ENCODE measurements at places on chromosomes 11 and 22.
A peak's percentile ranks its signal among the peaks of the same experiment; 100 is the strongest.

DNA sequence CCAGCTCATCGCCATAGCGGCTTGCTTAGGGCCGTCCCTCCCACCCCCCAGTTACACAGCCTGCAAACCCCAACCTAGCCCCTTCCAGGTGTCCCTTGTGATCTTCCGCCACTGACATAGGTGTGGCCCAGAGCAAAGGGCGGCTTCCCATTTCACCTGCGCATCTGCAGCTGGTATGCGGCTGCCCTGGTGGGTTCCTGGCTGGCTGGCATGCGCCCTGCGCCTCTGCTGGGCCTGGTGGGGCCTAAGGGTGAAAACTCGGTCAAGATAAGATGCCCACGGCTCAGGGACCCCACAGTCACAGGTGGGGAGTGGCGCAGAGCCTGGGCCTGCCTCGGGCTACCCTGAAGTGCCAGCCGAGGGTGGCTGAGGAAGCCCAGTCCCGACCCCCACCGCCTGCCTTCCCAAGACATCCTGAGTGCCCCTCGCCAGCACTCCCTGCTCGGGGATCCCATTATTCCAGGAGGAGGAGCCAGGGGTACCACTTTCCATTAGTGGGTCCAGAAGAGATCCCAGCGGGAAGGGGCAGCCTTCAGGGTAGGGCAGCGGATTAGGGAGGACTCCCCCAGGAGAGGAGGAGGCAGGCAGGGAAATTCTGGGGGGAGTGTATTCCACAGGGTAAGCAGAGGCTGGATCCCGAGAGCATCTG is 36.9 kb upstream of the KCNQ1OT1 start:
- no peak for DNase-seq

DNA sequence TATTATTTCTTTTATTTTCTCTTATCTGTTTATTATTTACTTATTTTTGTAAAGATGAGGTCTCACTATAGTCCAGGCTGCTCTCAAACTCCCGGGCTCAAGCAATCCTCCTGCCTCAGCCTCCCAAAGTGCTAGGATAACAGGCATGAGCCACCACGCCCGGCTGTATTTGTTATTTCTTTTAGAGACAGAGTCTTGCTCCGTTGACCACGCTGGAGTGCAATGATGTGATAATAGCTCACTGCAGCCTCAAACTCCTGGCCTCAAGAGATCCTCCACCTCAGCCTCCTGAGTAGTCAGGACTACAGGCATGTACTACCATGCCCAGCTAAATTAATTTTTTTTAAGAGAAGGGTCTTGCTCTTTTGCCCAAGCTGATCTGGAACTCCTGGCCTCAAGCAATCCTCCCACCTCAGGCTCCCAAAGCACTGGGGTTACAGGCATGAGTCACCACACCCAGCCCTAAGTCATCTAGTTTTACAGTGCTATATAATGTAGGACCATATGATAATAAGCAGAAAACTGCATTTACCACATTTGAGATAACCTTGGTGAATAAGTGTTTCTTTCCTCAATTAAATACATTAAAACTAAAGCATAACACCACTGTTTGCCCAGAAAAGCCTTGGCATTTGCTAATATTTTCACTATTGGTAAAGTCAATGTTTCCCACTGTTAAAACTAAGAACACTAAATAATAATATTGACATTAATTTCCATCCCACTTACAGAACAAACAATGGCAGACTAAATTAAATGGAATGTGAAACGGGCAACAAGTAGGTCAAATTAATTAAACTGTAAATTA is 127.5 kb downstream of the SIK3 start:
- DNase-seq, result no peak

DNA sequence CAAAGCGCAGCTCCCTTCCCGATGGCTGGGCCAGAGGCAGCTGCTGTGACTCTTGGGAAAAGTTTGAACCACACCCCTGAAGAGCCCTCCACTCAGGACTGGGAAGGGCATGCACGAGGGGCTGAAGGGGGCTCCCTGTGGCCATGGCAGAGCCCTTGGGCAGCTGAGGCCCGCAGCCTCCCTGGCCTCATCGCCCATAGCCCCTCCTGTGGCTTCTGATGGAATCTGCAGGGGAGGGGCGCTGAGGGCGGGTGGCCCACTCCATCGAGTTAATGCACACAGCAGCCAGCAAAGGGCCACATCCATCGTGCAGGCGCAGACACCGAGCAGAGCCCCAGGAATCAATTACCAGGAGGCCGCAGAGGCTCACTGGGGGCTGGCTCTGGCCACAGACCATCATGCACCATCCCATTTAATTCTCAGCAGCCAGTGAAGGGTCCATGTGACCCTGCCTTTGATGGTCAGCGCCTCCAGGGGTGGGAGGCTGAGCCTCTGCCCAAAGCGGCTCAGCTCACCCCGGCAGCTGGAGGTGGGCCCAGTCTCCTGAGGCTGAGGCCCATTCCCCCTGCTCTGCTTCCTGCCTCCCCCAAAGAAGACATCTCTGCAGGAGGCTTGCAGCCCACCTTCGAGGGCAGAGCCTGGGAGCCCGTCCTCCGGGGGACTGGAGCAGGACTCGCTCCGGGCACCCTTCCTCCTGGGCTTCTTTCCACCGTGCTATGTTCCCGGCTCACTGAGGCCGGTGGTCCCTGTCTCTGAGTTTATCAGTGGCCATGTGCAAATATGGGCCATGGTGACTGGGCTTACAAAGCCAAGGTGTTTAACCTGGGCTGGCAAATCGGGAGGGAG is 1410.2 kb downstream of the BRD1 start:
- DNase-seq, result no peak

DNA sequence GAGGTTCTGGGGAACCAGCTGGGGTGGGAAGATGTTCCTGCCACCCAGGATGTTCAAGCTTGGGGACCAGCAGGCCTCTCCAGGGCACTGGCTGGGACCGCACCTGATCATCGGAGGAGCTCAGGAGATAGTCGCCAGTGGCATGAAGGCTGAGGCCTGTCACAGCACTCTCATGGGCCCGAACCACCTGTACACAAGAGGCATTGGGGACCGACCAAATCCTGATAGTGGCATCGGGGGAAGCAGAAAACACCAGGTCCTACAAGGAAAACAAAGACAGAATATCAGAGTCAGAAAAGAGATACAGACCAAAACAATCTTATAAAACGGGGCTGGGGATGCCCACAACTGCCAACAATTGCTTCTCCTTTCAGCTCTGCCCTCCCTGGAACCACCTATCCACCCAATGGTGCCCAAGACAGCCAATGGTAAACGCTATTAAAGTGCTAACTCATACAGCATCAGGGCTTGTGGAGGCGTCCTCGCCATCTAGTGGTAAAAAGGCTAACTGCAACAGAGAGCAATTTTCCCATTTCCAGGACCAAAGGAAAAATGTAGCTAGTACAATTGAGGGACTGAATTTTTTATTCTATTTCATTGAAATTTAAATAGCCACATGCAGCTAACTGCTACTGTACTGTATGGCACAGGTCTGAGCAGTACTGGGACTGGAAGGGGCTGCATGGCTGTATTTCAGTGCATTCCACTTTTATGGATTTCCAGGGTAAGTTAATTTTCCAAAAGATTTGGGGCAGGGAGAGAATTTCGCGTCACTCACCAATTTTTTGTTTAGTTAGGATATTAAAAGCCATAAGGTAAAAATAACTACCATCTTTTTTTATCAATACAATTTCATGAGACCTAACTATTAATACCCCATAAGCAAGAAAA is 7.1 kb downstream of the PRPF19 start:
- no peak for DNase-seq

DNA sequence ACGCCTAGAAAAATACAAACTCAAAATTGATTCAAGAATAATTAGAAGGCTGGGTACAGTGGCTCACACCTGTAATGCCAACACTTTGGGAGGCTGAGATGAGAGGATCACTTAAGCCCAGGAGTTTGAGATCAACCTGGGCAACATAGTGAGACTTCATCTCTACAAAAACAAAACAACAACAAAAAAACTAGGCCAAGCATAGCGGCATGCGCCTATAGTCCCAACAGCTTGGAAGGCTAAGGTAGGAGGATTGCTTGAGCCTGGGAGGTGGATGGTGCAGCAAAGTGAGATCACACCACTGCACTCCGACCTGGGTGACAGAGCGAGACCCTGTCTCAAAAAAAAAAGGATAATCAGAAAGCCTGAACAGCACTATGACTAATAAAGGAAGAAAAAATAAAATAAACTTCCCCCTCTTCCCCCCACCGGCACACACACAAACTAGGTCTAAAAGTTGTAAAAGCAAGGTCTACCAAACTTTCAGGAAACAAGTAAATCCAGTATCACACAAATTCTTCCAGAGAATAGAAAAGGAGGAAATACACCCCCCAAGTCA is 35.8 kb downstream of the RRAS2 start:
- DNase-seq, result no peak

GRCh38 chr11:1875093-1875850 is 16.4 kb downstream of the PRR33 start:
- no peak for DNase-seq

GRCh38 chr11:134858783-134859480 is 446.9 kb upstream of the B3GAT1 start:
- no peak for DNase-seq

DNA sequence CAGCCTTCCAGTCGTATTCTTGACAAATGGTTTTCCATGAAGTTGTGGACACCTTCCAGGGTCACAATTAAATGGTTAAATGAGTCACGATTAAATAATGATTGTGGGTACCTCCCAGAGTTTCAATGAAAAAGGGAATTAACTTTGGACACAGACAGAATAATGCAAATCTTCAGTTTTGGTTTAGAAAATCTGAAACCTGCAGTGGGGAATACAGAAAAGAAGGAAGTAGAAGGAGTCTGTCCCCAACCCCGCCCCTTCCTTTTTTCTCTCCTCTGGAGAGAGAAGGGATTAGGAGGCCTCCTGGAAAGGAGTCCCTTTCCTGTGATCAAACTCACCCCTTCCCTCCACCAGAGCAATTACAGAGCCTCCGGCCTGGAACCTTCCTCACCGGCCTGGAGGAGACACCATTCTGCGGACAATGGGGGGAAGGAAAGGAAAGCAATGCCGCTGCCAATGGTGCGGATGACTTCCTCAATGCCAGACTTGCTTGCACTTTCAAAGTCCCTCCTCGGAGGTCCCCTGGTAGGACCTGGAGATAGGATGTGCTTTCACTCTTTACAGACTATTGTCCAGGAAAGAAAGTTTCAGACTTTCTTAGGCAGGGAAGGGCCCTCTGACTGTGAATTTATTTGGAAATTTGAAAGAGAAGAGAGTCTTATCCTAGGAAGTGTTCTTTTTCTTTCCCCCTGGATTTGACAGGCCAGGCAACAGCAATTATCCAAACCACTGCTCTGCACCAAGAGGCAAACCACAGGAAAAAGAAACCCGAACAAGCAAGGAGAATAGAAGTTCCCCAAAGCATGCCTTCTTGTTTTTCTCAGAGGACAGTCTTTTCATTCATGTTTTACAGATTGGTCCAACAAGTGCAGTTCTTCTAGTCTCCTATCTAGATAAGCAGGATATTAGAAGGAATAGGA is 86.8 kb downstream of the PTPRJ start:
- DNase-seq, result no peak

DNA sequence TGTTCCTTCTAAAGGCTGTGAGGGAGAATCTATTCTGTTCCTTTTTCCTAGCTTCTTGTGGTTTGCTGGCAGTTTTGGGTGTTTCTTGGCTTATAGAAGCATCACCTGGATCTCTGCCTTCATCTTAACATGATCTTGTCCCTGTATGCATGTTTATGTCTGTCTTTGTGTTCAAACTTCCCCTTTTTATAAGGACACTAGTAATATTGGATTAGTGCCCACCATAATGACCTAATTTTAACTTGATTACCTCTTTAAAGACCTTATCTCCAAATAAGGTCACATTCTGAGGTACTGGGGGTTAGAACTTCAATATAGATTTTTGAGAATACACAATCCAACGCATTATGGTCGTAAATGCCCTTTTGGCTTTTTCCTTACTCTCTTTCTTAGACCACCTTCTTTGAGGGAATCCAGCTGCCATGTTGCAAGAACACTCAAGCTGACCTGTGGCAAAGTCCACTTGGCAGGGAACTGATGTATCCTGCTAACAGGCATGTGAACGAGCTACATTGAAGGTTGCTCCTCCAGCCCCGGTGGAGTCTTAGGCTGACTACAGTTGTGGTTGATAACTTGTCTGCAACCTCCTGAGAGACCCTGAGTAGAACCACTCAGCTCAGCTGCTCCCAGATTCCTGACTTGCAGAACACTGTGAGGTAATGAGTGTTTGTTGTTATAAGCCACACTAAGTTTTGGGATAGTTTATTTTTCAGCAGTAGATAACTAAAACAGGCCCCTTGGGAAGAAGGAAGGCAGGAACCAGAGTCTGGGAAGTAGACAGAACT is 127.1 kb upstream of the OR9Q1 start:
- no peak for DNase-seq

DNA sequence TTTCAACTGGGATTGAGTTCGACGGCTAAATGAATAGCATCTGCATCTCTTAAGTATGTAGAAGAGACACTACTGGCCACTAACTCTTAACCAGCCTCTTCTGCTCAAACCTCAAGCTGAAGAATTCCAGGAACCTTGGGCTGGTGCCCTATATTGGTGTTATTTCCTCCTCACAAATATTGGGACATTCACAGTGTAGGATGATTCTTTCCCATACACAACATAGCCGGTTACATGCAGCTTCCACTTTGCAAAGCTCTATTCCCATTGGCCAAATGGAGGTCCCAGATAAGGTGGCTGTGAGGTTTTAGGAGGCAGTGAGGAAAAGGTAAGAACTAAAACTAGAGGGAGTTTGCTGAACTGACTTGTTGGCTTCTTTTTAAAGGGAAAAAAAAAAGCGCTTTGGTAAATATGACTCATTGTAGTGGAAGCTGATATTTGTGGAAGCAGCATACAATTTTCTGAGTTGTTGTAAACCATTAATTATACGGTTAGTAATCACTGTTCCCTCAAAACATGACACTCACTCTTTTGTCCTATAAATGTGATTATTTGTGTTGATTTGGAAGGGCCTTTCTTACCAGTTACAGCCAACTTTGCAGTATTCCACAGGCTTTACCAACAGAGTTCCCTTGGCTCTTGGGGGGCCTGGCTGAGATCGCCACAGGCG is 17.6 kb downstream of the C22orf31 start:
- DNase-seq, result no peak

GRCh38 chr11:65421794-65422632 is 585 bp upstream of the NEAT1 start:
- peak; percentile 45 for DNase-seq

- no peak for DNase-seq
Measured at GRCh38 chr11:44005956-44006355, 41.8 kb upstream of the ACCSL start.

DNA sequence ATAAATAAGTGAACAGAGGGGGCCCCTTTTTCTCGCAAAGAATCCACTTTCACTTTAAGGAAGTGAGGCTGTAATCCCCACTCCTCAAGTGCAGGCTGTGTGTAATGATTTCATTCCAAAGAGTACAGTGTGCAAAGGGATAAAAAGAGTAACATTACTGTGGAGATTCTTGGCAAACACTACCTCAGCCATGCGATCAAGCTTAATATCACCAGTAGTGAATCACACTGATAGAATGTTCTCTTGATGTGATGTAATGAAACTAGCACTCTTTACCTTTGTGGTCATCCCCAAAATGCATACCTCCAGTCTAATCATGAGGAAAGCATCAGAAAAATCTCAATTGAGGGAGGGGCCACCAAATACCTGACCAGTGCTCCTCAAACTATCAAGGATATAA is 246.1 kb upstream of the CHORDC1 start:
- no peak for DNase-seq

Data from H54 (cell line).